ENCODE measurements at places on chromosomes 5 and 9.
A peak's percentile ranks its signal among the peaks of the same experiment; 100 is the strongest.

- no peak for DNase-seq
Observed at GRCh38 chr5:138685193-138685745, 68.0 kb upstream of the CTNNA1 start.

- peak; percentile 9 for DNase-seq
Observed at GRCh38 chr5:134328619-134329018, 38.4 kb downstream of the CDKL3 start.

DNA sequence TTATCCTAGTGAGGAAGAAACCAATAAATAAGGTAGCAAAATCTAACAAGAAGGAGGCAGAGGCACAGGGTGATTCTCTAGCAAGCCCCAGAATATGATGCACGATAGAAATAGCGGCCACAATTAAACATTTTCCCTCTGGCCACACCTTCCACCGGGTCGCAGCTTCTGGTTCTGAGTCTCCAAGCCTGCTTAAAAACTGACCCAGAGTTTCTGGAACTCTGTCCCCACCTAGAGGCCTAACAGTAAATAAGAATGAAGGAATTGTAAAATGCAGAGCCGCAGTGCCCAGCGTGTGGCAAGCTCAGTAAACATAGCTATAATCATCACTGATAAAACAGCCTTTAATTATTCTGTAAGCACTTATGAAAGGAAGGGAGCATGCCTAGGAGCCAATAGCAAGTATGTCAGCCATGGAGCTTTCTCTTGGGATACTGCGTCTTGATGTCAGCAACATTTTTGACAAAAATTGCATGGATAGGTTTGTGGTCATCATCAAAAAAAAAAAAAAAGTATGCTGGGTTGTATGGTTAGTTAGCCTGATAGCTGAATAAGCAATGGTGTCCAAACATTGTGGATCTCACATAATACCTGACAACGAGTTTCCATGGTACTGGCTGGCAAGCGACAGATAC lies 465.5 kb downstream of the DNAH5 start:
- DNase-seq, result peak; percentile 64

DNA sequence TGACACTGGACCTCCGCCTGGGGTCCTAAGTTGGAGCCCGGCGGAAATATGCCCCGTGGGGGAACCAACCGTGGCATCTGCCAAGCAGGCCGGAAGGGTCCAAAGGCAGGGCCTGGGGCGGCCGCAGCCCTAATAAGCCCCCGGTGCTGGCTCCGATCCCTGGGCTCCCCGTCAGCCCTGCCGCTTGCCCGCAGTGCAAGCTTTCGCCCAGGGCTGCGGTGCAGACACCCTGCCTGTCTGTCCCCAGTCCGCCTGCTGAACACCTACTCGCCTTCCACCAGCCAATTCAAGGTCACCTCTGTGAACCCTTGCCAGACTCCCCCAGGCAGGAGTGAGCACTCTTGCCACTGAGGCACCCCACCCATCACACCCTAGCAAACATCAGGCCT lies 502 bp upstream of the PTGR1 start:
- DNase-seq, result no peak

- DNase-seq, result no peak
Observed at GRCh38 chr9:135588886-135589595, 27.5 kb downstream of the PAEP start.

- no peak for DNase-seq
Observed at GRCh38 chr9:110623462-110624025, 44.0 kb upstream of the SVEP1 start.

DNA sequence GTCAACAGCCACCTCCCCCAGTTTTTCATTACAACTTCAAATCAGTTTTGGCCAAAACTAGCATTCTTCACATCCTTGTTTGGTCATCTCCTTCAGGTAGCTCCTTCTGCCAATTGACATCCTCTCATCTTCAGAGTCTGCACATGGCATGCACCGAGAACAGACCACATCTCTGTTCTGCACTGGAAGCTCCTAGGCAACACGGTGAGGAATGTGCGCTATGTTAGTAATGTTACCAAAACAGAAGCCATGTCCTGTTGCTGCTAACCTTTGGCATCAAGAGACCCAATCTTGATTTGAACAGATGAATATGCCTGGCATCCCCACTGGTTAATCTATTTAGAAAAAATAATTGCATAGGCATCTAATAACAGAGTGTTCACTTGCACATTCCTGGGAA lies 5.1 kb upstream of the HK3 start:
- no peak for DNase-seq

DNA sequence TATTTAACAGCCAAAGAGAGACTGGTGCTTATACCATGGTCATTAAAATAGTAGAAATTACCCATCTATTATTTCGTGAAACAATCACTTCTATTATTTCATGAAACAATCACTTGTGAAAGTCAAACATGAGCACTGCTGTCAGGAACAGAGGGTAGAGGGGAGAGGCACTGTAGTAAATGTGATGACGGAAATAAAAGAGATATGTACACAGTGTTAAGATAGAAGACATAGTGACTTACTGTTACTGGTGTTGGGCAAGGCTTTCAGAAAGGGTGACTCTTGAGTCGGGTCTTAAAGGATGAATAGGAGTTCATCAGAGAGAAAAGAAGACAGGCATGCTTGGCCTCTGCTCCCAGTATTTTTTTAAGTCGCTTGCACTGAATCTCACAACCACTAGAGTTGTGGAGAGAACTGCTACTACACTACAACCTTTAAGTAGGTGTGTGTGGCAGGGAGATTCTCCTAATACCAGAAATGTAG lies 162.6 kb upstream of the GNA14 start:
- DNase-seq, result no peak

- no peak for DNase-seq
Observed at GRCh38 chr9:127554966-127555839, 56.9 kb upstream of the STXBP1 start.

- no peak for DNase-seq
Observed at GRCh38 chr9:134757216-134757975, 115.8 kb downstream of the COL5A1 start.

GRCh38 chr5:15966066-15966640 lies 213.4 kb downstream of the MARCHF11 start:
- no peak for DNase-seq

GRCh38 chr9:37414503-37414943 lies 8.0 kb upstream of the GRHPR start:
- DNase-seq, result no peak

- no peak for DNase-seq
Observed at GRCh38 chr9:113568571-113569321, 105.2 kb downstream of the RGS3 start.

DNA sequence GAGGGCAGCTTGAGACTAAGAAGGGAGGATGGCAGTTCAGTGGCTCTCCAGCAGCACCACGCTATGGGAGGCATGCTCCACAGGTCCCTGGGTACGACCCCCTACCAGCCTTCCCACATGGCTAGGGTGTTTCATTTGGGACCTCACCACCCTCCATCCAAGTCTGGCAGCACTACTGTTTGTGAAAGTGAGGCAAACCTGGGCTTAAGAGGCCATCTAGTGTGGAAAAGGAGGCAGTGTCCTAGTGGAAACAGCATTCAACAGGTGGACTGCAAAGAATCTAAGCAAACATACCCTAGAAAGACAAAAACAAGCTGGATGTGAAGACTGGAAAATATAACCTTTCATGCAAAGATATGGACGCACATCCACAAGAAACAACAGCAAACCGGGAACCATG lies 4.8 kb upstream of the C5orf47 start:
- DNase-seq, result no peak

- no peak for DNase-seq
Observed at GRCh38 chr9:84271531-84271900, 69.0 kb downstream of the SLC28A3 start.

All from HTR-8/SVneo (cell line).